ENCODE measurements at places on chromosomes 2 and 18. TPM values are rescaled to one million over a fixed set of nuclear protein-coding genes. Genes with fewer than 3 reads are reported as not detected.

Gene SNRNP200
- total RNA-seq, result 44.1 TPM

Gene ATG4B
- 146 TPM for total RNA-seq

Gene ST6GAL2
- total RNA-seq, result not detected

Gene GAREM2
- 0.28 TPM for total RNA-seq

Gene M1AP
- not detected for total RNA-seq

Gene NRBP1
- 107 TPM for total RNA-seq
